ENCODE measurements at places on chromosomes 11 and 22. TPM values are rescaled to one million over a fixed set of nuclear protein-coding genes. Genes with fewer than 3 reads are reported as not detected.

Gene DEUP1
- total RNA-seq: not detected

Gene APOL5
- not detected for total RNA-seq

Gene OR5P2
- total RNA-seq: not detected

Gene EED
- total RNA-seq: 9.0 TPM

Gene CASP4
- total RNA-seq: 11.2 TPM

Gene CASP5
- not detected for total RNA-seq

Gene TUT1
- total RNA-seq: 15.8 TPM

DNA sequence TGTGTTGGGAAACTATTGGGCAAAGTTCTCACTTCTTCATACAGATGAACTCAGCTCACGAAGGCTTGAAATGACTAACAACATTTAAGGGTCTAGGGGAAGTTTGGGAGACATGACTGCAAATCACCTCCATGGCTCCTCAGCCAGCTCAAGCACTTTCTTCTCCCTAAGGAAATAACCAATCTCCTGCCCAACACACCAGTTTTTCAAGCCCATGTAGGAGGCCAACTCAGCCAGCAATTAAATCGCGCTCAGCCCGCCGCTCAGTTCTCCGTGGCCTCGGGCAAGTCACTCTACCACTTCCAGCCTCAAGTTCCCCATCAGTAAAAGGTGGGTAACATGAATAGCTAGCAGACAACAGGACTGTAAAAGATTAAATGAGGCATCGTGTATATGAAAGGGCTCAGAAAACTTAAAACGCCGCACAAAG, 796 bp downstream of the POLDIP3 start:
- DNase-seq: no peak

GRCh38 chr11:62421996-62422395, 3.2 kb downstream of the SCGB1A1 start:
- DNase-seq: no peak

DNA sequence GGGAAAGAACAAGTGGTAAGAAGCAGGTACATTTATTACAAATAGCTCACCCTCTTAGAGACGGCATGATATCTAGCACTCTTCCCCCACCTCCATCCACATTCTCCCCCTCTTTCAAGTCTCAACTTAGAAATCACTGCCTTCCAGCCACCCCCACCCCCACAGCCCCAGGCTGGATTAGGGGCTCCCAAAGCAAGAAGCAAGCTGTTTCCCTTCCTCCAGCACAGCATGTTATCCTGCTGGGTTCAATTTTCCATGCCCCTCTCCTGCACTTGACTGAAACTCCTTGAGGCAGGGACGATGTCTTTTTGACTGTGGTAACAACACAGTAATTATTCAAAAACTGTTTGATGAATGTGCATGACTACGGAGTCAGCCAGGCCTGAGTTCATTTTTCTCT, 350.7 kb downstream of the LARGE1 start:
- DNase-seq: no peak

GRCh38 chr11:65051398-65051858, 6.9 kb downstream of the NAALADL1 start:
- no peak for DNase-seq

DNA sequence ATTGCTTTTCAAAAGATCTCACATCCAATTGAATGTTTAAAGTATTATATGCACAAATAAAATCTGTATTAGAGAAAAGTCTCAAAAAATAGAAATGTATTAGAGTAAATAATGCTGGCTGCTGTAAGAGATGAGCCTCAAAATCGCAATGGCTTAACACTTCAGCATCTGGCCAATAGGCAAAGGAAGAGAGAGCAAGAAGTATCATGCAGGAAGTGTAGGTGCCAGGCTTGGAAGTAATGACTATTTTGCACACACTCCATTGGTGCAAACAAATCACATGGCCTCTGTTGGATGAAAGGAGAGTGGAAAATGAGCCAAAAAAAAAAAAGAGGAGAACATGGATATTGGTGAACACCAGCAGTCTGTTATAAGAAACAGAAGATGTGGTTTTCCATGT, 193.0 kb upstream of the E2F8 start:
- no peak for DNase-seq

GRCh38 chr11:108906329-108906728, 241.5 kb downstream of the DDX10 start:
- DNase-seq: no peak

- no peak for DNase-seq
These were observed 4.2 kb upstream of the IGF2 start for GRCh38 chr11:2143477-2143798.

DNA sequence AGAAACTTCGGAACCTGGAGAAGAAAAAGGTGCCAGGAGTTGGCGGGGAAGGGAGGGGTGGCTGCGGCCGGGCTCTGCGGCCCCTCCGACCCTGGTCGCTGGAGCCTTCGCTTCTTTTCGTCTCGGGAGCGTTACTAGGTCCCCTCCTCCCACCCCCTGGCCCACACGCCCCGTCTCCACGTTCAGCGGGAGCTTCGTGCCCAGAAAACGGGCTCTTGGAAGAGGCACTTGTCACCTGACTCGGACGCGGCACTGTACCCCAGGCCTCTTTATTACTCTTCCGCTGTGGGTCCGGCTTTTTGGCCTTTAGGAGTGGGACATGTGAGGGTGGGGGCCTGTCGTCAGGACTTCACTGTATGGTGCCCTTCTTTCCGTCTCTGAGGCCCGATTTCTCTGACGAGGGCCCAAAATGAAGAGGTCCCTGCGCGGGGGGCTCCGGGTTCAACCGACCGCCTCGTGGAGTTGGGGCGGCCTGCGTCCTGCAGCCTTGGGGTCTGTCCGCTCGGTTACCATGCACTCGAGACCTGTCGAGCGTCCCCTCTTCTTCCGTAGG, 1.2 kb downstream of the CAPRIN1 start:
- no peak for DNase-seq

DNA sequence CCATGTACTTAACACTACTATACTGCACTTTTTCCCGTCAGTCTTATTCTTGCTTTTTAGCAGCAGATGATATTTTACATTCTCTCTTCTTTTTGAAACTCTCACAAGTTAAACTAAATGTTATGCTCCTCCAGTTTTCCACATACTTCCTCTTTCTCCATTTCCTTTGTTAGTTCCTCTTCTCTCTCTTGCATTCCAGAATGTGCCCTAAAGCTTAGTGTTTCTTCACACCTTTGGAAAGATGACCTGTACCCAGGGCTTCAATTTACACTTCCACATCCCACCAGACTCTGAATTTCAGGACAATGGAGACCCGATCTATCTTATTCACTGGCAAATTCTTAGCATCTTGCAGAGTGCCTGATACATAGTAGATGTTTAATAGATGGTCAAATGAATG, 51.8 kb downstream of the APIP start:
- no peak for DNase-seq

- DNase-seq: no peak
These were observed 365.5 kb downstream of the MIAT start for GRCh38 chr22:27022896-27023361.

DNA sequence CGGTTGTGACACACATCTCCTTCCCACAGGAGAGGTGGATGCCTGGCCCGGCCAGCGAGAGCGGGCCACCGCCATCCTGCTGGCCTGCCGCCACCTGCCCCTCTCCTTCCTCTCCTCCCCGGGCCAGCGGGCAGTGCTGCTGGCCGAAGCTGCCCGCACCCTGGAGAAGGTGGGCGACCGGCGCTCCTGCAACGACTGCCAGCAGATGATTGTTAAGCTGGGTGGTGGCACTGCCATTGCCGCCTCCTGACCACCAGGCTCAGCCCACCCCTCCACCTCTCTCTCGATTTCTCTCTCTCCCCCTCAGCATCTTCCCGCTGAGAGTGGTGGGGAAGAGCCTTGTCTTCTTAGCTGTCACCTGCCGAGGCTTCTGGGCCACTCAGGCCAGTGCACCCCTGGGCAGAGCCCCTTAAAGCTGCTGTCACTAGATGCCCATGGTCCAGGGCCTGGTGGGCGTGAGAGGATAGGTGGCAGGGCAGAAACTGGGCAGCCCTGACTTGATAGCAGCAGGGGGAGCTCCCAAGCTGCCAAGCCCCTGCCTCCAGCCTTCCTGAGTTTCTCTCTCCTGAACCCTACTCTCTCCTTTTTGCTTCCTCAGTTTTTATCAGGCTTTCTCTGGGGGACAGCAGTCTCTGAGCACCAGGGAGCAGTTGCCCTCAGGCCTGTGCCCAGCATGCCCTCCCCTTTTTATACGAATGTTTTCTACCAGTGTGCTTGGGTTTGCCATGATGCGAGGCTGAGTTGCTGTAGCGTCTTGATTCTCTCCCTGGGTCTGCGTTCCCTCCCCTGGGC, 9.3 kb downstream of the SHISA8 start:
- no peak for DNase-seq

- no peak for DNase-seq
These were observed 169.8 kb upstream of the TENM4 start for GRCh38 chr11:79610678-79611077.

- DNase-seq: peak; percentile 78
These were observed 7.3 kb upstream of the NCF4 start for GRCh38 chr22:36853407-36854099.

- DNase-seq: peak; percentile 14
These were observed 1.1 kb downstream of the SHANK2 start for GRCh38 chr11:71251151-71251721.

- no peak for DNase-seq
These were observed 17.5 kb downstream of the CDC45 start for GRCh38 chr22:19497245-19497644.

DNA sequence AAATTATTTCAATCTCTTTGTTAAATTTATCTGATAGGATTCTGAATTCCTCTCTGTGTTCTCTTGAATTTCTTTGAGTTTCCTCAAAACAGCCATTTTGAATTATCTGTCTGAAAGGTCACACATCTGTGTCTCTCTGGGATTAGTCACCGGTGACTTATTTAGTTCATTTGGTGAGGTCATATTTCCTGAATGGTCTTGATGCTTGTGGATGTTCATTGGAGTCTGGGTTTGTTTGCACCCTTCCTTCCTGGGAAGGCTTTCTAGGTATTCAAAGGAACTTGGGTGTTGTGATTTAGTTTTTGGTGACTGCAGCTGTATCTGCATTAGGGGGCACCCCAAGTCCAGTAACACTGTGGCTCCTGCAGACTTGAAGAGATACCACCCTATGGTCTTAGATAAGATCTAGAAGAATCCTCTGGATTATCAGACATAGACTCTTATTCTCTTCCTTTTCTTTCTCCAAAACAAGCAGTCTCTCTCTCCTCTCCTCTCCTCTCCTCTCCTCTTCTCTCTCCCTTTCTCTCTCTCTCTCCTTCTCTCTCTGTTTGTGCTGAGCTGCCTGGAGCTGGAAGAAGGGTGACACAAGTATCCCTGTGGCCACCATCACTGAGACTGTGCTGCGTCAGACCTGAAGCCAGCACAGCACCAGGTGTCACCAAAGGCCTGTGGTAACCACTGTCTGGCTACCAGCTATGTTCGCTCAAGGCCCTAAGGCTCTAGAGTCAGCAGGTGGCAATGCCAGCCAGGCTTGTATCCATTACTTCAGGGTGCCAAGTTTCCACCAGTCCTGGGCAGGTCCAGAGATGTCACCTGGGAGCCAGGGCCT, 3.3 kb upstream of the HEPN1 start:
- DNase-seq: no peak

DNA sequence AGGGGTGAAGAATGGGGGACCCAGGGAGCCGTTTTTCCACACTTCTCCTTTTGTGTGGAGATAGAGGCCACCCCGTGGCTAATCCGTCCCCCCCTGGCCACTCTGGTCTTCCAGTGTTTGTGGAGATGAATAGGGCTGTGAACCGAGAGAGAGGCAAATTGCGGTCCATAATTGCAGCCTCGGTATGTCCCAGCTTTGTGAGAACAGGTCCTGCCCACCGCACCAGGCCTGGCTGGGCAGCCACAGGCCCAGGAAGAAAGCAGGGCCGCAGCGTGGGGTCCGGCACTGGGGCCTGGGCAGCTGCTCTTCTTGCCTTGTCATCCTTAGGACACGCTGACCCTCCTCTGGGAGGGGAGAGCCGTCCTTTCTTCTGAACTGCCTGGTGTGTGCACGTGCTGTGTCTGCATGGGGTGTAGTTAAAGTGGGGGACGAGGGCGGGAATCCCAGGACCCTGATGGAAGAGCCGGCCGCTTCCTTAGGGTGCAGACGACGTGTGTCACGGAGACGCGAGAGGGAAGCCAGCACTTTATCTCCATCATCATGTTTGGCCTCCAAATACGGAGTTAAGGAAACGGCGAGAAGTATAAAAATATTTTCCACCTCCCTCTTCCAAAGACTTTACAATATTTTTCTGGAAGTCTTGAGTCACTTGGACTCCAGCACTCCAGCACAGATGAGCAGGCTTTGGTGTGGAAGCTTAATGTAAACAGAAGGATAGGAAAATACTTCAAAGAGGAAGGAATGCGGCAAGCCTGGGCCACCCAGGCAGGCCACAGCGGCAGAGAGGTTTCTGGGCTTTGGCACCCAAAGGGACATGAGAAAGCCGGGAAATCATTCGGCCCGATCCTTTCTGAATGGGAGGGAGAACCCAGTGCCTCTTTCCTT, 1248.4 kb downstream of the BRD1 start:
- no peak for DNase-seq

DNA sequence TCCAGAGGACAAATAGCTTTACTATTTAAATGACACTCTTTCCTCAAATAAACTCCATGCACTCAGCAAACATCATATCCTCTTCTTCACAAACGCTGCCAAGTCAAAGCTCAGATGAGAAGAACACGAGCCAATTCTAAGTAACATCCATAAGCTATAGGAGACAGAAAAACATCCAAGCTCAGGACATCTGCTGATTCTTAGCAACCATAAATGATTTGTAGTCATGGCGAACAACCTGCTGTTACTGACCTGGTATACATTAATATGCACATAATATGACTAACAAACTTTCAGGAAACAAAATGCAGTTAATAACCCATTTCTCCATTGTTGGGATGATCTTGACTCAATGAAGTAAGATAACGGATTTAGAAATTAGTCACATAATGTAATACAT, 6.7 kb downstream of the GALNT18 start:
- DNase-seq: no peak

DNA sequence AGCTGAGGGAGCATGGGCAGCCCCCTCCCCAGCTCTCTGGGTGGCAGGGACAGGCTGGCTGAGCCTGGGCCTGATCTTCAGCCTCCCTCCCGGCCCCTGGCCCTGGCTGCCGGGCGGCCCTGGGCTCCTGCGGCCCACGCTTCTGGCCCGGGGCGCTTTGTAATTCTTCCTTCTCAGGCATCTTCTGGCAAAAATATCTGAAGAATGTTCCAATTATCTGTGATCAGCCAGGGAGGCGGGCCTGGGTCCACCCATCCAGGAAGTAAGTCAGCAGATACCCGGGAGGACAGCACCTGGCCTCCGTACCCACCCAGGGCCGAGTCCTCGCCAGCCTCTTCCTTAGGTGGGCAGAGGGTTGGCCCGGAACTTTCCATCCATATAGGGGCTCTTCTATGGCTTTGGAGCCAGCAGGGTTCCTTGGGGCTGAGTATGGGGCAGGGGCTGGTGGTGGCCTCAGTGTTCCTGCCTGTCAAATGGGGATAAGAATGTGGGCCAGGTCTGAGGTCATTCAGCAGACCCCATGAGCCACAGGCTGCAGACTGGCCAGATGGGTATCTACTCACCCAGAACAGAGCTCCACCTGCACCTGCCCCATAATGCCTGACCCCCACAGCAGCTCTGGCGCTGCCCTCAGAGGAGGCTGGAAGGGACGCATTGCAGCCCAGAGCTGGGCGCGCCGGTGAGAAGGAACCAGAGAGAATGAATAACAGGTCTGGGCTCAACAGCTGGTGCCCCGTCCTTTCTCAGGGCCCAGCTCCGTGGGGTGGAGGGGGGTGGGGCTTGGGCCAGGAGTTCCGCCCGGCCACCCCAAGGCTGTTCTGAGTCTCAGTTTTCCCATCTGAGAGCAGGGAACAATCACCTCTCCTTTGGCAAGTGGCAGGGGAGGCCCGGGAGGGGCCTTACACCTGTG, 16.2 kb downstream of the WNT7B start:
- DNase-seq: no peak
